ENCODE measurements at places on chromosomes 5 and 9.

GRCh38 chr5:1358726-1359025 is 13.8 kb upstream of the CLPTM1L start:
- no peak for DNase-seq

DNA sequence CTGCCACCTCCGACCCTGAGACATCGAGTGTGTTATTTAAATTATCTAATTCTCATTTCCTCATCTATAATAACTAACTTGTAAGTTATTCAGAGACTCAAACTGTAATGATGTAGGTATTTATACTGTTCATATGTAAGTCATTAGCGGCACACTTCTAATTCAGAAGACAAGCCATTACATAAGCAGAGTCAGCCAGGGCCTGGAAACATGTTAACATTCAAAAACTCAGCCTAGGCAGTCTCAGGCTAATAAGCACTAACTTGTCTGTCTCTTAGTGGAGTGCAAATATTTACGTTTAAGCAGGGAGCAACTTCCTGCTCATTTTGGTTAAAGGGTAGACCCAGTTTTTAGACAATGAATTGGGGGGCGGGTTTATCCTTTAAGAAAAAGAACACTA is 598.4 kb downstream of the ACTL7B start:
- DNase-seq, result no peak

GRCh38 chr5:93902288-93902687 is 160.9 kb upstream of the POU5F2 start:
- no peak for DNase-seq

GRCh38 chr9:89969156-89969675 is 364.4 kb downstream of the GADD45G start:
- no peak for DNase-seq

- no peak for DNase-seq
These were observed 26.7 kb downstream of the PAM start for GRCh38 chr5:102781786-102782185.

- DNase-seq, result no peak
These were observed 35.1 kb downstream of the SH3GLB2 start for GRCh38 chr9:128992995-128993394.

GRCh38 chr5:147712019-147712418 is 70.5 kb downstream of the JAKMIP2 start:
- DNase-seq, result no peak

DNA sequence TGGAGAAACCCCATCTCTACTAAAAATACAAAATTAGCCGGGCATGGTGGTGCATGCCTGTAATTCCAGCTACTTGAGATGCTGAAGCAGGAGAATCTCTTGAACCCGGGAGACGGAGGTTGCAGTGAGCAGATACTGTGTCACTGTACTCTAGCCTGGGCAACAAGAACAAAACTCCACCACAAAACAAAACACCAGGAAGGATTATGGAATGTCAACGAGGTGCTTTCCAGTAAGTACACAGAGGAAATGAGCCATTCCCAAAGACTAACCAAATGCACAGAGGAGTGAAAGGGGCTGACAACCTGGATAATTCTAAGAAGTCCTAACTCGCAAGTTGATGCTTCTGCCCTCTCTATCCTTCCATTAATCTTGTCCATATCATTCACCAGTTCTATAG is 126.1 kb upstream of the RETREG1 start:
- DNase-seq, result no peak

DNA sequence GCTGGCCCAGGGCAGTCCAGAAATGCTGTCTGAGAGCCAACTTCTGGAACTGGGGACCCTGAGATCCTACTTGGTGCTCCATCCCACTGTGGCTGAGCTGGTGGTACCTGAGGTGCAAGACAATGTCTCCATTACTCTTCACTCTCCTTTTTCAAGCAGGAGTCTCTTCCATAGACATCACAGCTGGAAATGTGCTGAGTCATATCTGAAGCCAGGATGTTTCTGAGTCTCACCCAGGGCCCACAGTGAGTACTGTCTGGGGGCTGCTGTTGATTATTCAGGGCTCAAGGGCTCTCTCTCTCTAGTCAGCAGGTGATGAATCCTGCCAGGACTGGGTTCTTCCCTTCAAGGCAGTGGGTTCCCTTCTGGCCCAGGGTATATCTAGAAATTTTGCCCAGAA is 145.2 kb upstream of the TAS2R1 start:
- no peak for DNase-seq

DNA sequence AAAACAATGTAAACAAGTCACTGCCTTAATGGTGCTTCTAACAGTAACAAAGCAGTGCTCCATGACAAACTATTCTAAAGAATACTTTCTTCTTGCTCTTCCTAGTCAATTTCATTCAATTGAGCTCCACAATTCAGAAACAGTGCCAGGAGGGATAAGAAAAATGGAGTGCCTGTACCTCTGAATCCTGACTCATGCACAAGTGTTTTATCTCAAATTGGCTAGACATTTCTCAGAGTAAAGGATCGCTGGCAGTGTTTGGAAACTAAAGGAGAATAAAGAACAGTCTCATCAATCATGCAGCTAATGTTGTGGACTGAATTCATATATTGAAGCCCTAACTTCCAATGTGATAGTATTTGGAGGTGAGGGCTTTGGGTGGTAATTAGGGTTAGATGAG is 27.6 kb downstream of the SLC25A51 start:
- no peak for DNase-seq

Measured in KBM-7 (cell line).